ENCODE measurements at places on chromosomes 1 and 21.
A peak's percentile ranks its signal among the peaks of the same experiment; 100 is the strongest.

GRCh38 chr21:45589686-45590245 lies 47.5 kb upstream of the SLC19A1 start:
- peaks cover 17% of the 10 kb centered on the region for H3K4me1 ChIP-seq
- H3K27ac ChIP-seq: no peak overlapping the region
- no peak for DNase-seq
- H3K36me3 ChIP-seq: no peaks in the 10 kb centered on the region
- H3K4me3 ChIP-seq: peak overlapping the region; percentile 35

DNA sequence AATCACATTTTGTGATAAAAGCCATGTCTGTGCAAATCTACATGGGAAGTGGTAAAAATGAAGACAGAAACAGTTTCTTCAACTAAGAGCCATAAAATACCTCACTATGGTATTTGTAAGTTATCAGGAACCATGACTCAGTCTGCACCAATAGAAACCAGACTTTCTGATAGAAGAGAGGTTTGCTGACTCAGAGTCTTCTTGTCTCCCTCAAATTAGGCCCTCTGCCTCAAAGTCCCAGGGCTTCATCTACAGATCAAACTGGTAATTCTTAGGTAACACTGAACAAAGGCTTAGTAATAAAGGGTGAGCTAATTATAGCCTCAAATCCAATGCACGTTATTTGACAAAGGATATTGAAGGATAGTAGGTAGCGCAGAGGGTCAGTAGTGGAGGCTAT lies 30.9 kb upstream of the SSX2IP start:
- H3K4me3 ChIP-seq: no peak overlapping the region
- H3K27ac ChIP-seq: no peak overlapping the region
- no peaks in the 10 kb centered on the region for H3K36me3 ChIP-seq
- DNase-seq: no peak
- H3K27me3 ChIP-seq: no peaks in the 10 kb centered on the region

- no peak overlapping the region for H3K27ac ChIP-seq
- no peaks in the 10 kb centered on the region for H3K36me3 ChIP-seq
- DNase-seq: no peak
- H3K27me3 ChIP-seq: no peaks in the 10 kb centered on the region
Measured at GRCh38 chr1:234686035-234686434, 76.1 kb upstream of the IRF2BP2 start.

- peak overlapping the region; percentile 73 for H3K27ac ChIP-seq
- no peak overlapping the region for H3K4me3 ChIP-seq
- no peaks in the 10 kb centered on the region for H3K27me3 ChIP-seq
- peaks cover 74% of the 10 kb centered on the region for H3K4me1 ChIP-seq
- H3K36me3 ChIP-seq: no peaks in the 10 kb centered on the region
Measured at GRCh38 chr1:203274603-203275381, 30.5 kb upstream of the BTG2 start.

DNA sequence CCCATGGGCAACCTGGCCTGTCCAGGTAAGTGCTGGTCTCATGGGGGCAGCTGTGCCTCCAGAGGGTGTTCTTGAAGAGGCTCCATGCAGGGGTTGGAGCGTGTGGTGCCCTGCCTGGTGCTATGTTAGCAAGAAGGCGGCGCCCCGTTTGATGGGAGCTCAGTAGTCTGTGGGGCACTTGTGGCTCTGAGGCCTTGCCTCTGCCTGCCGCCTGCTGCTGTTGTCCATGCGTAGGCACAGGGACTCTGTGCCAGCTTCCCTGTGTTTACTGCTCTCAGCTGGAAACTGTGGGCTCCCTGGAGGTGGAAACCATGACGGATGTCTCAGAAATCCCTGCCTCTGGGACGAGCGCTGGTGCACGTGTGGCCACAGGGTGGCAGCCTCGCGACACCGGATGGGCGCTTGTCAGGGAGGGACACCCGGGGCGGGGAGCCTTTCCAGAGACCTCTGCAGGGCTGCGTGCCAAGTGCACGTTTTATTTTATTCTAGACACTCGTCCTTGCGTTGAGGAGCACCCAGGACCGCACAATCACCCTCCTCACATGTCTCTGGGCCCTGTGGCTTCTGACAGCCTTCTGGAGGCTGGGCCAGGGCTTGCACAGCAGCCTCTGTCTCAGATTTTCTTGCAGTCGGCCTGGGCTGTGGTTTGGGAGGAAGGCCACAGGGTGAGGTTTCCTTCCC lies 27.1 kb downstream of the SNAP47 start:
- no peaks in the 10 kb centered on the region for H3K4me1 ChIP-seq
- peaks cover 62% of the 10 kb centered on the region for H3K36me3 ChIP-seq
- peak; percentile 49 for DNase-seq

DNA sequence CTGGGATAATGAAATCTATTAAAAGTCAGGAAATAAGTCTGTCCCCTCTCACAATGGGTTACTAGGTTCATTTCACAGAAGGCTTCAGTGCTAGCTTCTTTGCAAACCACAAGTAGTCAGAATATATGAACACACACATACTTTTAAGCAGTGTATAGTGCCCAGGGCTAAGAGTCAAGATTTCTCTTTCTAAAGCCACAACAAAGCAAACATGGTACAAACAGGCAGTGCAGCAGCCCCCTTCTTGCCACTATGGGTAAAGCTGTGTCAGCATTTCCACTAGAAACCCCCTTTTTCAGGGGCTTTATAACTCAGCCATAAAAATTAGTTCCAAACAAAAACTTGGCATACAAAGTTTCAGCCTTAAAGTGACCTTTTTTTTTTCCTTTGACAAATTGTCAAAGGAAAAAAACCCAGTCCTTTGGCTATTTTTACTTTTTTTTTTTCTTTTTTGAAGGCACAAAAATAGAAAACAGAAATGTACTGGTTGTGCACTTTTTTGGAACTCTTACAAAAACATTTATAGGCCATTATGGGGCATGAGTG lies 315.4 kb downstream of the LMO4 start:
- no peaks in the 10 kb centered on the region for H3K4me1 ChIP-seq
- no peaks in the 10 kb centered on the region for H3K36me3 ChIP-seq
- DNase-seq: no peak
- H3K4me3 ChIP-seq: no peak overlapping the region
- no peak overlapping the region for H3K27ac ChIP-seq

- no peaks in the 10 kb centered on the region for H3K4me1 ChIP-seq
- no peak overlapping the region for H3K27ac ChIP-seq
- H3K36me3 ChIP-seq: no peaks in the 10 kb centered on the region
- H3K4me3 ChIP-seq: no peak overlapping the region
- H3K27me3 ChIP-seq: no peaks in the 10 kb centered on the region
Measured at GRCh38 chr1:219682788-219683187, 69.9 kb upstream of the ZC3H11B start.

GRCh38 chr21:27572696-27573095 lies 605.8 kb upstream of the ADAMTS5 start:
- H3K27ac ChIP-seq: no peak overlapping the region
- no peaks in the 10 kb centered on the region for H3K27me3 ChIP-seq
- H3K4me1 ChIP-seq: no peaks in the 10 kb centered on the region
- H3K36me3 ChIP-seq: no peaks in the 10 kb centered on the region
- no peak for DNase-seq
- H3K4me3 ChIP-seq: no peak overlapping the region

GRCh38 chr1:24793447-24794129 lies 48.3 kb downstream of the CLIC4 start:
- no peak overlapping the region for H3K4me3 ChIP-seq
- no peak overlapping the region for H3K27ac ChIP-seq
- H3K4me1 ChIP-seq: peaks cover 13% of the 10 kb centered on the region
- DNase-seq: no peak

All from CD14-positive monocyte (primary cell).